Stimulated activated CD8-positive, alpha-beta memory T cell treated with anti-CD3 and anti-CD28 coated beads, Interleukin-4, amount 100 ng/mL, for 1 hour (primary cell): ENCODE measurements at places on chromosomes 4 and X.
A peak's percentile ranks its signal among the peaks of the same experiment; 100 is the strongest.

- DNase-seq, result no peak
Observed at GRCh38 chrX:1435241-1435895, 17.3 kb downstream of the ASMTL start.

GRCh38 chr4:102217345-102217744 is 127.9 kb downstream of the SLC39A8 start:
- no peak for DNase-seq

- DNase-seq, result no peak
Observed at GRCh38 chrX:39893417-39894338, 204.1 kb downstream of the BCOR start.

DNA sequence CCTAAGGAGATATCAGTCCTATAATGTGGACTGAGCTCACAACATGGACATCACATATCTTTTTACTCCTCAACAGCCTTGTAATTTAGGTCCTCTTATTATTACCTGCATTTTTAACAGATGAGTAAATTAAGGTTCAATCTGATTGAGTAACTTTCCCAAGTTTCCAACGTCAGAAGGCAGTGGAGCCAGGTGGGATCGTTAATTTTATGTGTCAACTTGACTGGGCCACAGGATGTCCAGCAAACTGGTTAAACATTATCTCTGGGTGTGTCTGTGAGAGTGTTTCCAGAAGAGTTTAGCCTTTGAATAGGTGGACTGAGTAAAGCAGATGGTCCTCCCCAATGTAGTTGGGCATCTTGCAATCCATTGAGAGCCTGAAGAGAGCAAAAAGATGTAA is 59.0 kb upstream of the SLIT2 start:
- DNase-seq, result no peak

DNA sequence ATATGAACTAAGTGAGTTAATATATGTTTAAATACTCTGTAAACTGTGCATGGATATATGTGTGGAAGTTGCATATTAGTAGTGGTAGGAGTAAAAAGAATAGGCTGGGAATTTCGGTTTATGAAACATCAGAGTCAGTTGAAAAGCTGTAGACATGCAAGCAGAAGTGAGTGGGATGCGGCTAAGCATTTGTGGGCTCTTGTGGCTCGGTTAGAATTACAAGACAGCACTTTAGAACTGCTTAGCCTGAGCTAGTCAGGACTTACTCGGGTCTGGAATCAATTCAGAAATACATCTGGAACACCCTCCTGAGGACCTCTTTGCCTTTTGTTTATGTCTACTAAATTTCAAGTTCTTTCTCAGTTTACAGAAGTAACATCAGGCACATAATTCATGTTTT is 93.6 kb downstream of the AFF2 start:
- no peak for DNase-seq

DNA sequence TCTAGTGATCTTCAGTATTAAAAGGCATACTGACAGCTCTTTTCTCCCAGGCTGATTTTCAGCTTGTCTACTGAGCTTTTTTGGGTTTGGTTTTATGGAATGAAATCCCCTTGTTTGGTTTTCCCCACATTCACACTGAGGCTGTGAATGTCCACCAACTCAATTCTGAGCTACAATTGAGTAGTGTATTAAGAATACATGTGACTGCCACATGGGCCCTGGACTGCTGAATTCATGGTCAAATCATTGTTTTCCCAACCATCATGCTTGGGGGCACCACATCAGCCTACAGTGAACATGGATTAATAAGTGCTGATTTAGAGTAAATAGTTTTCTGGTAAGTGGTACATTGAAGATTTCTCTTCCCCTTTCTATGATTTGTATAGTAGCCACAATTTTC is 32.4 kb downstream of the RTL9 start:
- DNase-seq, result no peak

DNA sequence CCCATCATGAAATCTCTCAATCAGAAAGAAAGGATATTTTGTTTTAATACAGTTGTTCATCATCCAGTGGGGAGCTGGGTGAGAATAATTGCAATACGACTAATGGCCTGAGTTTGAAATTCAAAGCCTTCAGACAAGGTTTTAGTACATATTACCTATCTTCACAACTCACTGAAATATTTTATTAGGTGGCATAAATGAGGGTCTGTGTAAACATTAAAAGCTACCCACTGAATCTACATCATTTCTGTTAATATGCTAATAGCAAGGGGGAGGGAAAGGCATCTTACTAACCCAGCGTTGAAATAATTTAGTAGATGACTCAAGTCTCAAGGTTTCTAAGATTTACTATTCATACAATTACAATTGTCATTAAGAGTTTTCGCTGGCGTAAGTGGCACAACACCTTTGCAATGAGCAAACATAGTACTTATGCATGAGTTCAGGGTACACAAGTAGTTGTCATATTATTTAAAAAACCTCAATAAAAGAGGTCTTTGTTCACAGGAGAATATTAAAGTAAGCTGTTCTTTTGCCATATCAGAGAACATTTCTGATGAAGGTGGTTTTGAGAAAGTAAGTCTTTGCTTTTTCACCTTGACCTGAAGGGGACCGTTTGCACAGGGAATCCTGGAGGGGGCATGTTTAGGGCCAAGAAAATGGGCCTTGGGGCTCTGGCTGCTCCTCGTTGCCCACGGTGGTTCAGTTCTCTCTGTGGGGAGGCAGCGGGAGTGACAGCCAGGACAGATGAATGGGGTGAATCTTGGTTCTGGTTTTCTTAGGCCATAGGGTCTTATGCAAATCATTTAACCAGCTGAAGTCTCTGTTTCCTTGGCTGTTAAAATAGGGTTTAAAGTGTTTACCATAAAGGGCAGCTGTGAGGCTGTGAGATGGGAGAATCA is 4.5 kb upstream of the RHOH start:
- DNase-seq, result no peak

GRCh38 chrX:153662266-153662665 is 11.3 kb downstream of the PNCK start:
- DNase-seq, result peak; percentile 39

GRCh38 chrX:47216393-47216925 is 2.0 kb upstream of the CDK16 start:
- DNase-seq, result no peak

DNA sequence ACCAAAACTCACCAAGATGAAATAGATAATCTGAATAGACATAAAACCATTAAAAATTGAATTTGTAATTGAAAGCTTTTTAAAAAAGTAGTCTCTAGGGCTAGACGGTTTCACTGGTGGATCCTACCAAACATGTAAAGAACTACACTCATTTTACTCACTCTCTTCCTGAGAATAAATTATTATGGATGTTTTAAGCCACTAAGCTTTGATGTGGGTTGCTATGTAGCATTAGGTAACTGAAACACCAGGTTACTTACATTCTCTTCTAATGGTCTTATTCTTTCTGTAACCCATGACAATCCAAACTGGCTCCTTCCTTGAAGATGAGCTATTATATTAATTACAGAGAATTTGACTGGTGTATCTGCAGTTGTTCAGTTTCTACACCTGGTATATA is 385.1 kb downstream of the PPP1R2C start:
- no peak for DNase-seq

DNA sequence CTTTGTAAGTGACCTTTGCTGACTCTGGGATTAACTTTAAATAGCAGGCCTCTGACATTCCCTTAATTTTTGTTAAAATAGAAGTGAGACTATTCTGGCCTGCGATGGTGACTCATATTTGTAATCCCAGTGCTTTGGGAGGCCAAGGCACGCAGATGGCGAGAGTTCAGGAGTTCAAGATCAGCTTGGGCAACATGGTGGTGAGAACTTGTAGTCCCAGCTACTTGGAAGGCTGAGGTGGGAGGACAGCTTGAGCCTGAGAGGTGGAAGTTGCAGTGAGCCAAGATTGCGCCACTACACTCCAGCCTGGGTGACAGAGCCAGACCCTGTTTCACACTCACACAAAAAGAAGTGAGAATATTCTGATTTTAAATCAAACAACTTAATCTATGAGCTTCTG is 27.3 kb downstream of the ZNF330 start:
- no peak for DNase-seq
